Activated CD4-positive, alpha-beta T cell treated with anti-CD3 and anti-CD28 coated beads, Interleukin-2, amount 50 U/mL, for 48 hours (primary cell): ENCODE measurements at places on chromosomes 5 and 9.

GRCh38 chr5:82808960-82809359 is 268.2 kb downstream of the TMEM167A start:
- peak; percentile 1 for DNase-seq

GRCh38 chr5:160348080-160348479 is 22.3 kb downstream of the C1QTNF2 start:
- no peak for DNase-seq

DNA sequence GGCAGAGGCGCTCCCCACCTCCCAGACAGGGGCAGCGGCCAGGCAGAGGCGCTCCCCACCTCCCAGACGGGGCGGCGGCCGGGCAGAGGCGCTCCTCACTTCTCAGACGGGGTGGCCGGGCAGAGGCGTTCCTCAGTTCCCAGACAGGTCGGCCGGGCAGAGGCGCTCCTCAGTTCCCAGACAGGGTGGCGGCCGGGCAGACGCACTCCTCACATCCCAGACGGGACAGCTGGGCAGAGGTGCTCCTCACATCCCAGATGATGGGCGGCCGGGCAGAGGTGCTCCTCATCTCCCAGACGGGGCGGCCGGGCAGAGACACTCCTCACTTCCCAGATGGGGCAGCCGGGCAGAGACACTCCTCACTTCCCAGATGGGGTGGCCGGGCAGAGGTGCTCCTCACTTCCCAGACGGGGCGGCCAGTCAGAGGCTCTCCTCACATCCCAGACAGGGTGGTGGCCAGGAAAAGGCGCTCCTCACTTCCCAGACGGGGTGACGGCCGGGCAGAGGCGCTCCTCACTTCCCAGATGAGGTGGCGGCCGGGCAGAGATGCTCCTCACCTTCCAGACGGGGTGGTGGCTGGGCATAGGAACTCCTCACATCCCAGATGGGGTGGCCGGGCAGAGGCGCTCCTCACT is 75.1 kb downstream of the CARTPT start:
- DNase-seq, result no peak

DNA sequence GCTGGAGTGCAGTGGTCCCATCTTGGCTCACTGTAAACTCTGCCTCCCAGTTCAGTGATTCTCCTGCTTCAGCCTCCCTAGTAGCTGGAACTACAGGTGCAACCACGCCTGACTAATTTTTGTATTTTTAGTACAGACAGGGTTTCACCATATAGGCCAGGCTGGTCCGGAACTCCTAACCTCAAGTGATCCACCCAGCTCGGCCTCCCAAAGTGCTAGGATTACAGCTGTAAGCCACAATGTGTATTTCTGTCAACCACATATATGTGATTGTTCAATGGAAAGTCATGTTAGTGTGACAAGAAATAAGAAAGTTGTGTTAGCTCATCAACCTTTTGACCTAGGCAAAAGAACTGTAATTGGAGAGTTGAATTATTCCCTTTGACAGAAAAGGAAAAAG is 677.1 kb upstream of the CHD1 start:
- no peak for DNase-seq

DNA sequence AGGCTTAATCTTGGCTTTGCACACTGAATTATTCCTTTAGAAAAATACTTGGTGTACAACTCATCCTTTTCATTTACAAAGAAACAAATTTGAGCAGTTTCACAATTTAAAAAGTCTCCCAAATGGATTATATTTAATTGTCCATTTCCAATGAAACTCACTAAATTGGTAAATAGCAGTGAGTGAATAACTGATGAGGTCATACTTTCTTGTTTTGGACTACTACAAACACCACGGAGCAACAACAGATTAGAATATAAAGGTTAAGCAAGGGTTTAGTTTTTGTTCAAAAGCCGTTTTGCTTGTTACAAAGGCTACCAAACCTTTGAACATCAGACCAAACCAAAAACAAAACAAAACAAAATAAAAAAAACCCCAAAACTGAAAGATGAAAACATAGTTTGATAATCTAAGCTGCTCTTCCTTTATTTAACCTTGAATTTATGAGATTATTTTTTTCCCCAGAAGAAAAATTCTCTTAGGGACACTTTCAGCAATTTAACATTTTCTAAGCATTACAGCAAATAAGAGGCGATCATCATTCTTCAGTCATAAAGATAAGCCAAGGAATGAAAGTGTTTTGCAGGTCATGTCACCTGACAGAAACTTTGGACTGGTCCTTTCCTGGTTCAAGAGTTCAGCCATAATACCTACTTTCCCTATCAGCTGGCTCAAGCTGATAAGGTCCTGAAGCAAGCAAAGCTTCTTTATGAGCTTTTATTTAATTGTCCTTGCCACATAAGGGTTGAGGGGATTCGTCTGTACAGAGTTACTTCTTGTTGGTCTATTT is 99.7 kb upstream of the CDKN2B start:
- no peak for DNase-seq

- DNase-seq, result no peak
These were observed 170.9 kb upstream of the STK32A start for GRCh38 chr5:147063943-147064342.

DNA sequence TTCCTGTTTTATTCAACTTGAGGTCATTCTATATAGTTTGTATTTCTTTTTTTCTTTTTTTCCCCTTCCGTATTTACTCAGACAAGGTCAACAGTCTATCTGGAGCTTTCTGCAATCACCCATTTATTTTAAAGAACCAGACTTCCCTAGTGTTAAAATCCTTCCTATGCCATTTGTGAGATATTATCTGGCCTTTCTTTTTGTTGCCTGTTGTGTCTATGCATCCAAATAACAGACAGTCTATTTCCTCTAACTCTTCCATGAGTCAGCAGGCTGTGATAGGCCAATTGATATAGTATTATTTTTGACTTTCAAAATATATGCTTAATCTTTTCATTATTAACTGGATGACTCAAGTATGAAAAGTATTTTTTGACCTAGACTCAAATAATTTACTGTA is 291.2 kb upstream of the PTPRD start:
- DNase-seq, result no peak

DNA sequence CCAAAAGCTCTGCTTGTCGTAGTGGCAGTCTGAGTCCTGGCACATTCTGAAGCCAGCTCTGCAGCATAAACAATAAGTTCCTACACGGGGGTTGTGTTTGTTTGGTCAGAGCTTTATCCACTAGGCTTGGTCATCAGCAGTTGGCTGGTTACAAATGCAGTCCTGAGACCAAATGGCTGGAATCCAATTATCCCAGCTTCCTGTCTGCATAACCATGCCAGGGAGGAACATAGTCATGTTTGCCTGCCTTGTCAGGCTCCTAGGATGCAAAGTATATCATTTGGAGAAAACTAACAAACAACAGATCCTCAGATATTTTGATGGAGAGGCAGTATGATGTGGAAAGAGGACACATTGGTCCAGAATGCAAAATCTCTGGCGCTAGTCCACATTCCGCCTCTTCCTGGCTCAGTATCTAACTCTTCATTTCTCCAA is 85.8 kb downstream of the FBXO38 start:
- DNase-seq, result no peak

- no peak for DNase-seq
These were observed 73.8 kb upstream of the ASTN2 start for GRCh38 chr9:117488659-117489058.

DNA sequence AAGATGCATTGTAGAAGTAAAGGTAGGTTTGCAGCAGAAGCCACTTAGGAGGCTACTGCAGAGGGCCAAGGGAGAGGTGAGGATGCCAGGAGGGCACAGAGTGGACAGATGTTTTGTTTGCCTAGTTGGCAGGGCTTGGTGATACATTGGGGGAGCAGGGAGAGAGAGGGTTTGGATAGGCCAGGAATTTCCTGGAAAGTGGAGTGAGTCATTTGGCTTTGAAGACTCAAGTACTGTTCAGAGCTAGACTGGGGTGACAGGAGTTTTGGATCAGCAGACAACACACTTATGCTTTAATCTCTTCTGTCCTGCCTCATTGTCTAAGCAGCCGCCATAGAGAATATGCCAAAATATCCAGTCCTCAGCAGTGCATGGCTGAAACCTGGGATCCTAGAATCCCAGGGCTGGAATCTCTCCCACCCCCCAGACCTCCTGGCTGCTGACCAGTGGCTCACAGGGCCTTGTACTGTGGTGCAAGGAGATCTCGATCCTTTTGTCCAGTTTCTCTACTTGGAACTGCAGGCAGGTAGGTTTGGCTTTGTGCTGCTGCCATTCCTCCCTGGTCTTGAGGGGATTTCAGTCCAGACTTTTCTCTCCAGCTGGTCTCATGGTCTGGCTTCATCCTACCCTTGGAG is 11.0 kb downstream of the TMEM268 start:
- DNase-seq, result no peak

GRCh38 chr5:142322747-142323479 is 1.9 kb downstream of the SPRY4 start:
- no peak for DNase-seq

GRCh38 chr5:54337523-54337922 is 27.1 kb upstream of the ARL15 start:
- DNase-seq, result no peak

GRCh38 chr9:78542491-78543181 is 245.7 kb downstream of the PSAT1 start:
- DNase-seq, result no peak

DNA sequence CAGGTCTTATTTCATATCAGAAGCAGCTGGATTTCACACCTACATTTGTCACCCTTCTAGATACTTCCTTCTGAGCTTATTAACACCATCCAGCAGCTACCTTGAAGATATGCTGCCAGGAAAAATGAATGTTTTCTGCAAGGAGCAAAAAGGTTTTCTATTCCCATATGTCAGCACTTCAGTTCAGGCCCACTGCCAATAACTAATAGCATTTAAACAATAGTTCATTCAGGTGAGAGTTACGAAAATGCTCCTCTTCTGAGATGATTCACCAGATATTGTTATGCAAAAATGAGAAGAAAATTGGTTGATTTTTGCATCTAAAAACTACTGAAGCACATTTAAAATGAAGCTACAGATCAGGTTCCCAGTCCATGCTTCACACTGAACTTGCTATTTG is 56.4 kb upstream of the ISL1 start:
- no peak for DNase-seq

DNA sequence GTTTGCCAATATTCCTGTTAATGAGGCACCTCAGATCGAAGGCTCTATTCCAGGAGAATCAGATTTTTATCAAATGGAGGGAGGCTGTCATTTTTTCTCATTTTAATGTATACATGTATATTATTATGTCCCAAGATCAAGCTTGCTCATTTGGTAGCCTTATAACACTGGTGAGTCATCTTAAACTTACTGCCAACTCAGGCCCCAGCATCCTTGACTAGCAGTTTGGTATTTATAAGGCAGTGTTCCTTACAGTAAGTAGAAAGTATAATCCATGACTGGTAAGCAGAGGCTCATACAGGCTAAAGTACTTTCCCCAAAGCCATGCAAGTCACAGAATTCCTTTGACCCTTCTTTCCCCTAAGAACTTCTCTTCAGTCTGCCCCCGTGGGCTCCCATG is 90.7 kb upstream of the NR3C1 start:
- DNase-seq, result no peak
